Glomerular endothelial cell (primary cell): ENCODE measurements at places on chromosomes 12 and 14. TPM values are rescaled to one million over a fixed set of nuclear protein-coding genes. Genes with fewer than 3 reads are reported as not detected.

DNA sequence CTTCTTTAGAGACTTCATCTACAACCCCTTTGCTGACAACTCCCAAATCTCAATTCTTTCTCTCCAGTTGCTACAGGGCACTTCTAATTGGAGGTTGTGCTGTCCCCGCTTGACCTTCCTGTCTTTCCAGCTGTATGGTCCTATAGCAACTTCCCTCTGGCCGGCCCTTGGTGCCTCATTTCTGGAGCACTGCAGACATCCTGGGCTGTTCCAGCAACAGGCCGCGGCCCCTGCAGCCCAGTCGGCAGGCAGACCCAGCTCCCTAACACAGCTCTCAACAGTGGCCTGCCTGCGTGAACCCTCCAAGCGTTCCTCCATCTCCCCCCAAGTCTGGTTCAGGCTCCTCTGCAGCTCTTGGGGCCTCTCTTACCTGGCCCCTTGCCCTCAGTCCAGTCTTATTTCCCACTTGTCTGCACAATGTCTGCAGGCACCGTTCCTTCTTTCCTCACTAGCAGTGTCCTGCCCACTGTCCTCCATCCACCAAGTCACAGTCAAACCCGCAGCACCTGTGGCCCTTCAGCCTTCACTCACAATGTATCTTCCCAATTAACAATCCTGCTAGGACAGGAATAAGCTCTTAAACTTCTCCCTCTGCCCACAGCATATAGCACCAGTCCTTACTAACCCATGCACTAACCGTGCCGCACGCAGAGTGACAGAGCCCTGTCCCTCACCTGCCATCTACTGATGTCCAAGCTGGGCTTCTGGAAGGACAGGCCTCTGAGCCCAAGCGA lies 1.6 kb upstream of the EML1 start:
- DNase-seq = no peak

- no peak for DNase-seq
Observed at GRCh38 chr14:77246784-77247183, 24.2 kb downstream of the NGB start.

- no peak for DNase-seq
Observed at GRCh38 chr14:79271122-79271521, 940.2 kb downstream of the DIO2 start.

GRCh38 chr14:76267322-76268046 lies 108.5 kb upstream of the ESRRB start:
- peak; percentile 22 for DNase-seq

GRCh38 chr14:105096206-105096875 lies 31.1 kb upstream of the GPR132 start:
- DNase-seq = no peak

GRCh38 chr12:1825382-1826102 lies 5.2 kb downstream of the LRTM2 start:
- no peak for DNase-seq

- DNase-seq = no peak
Observed at GRCh38 chr14:88327497-88327896, 4.4 kb upstream of the KCNK10 start.

GRCh38 chr12:41802803-41803202 lies 341.9 kb downstream of the GXYLT1 start:
- no peak for DNase-seq

DNA sequence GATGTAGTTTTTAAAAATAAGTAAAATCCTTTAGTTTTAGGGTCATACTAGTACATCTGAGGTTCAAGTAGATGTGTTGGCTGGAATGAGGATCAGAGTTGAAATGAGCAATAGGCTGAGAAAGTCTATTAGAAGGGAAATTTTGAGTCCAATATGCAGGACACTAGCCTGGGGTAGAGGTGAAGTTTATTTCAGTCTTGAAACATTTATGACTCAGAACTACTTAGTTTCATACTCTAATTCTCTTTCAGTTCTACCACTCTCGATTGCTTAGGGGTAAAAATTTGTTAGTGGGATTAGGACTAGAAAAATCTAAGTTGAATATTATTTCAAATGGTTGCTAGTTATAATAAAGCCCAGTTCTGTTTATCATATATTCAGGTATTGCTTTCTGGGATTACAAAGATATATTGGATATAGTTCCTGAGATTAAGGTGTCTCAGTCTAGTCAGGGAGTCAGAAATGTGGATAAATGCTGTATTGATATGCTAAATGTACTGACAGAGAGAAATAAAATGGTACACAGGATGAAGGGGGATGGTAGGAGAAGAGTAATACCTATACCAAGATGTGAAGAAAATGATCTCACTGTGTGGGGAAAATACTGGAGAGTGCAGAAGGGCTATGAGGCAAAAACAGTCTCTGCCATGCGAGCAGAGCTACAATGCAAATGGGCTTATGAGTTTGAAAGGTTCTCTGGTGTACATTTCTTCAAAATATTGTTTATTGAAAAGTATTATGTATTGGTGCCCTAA lies 395.8 kb upstream of the FBXO33 start:
- no peak for DNase-seq

DNA sequence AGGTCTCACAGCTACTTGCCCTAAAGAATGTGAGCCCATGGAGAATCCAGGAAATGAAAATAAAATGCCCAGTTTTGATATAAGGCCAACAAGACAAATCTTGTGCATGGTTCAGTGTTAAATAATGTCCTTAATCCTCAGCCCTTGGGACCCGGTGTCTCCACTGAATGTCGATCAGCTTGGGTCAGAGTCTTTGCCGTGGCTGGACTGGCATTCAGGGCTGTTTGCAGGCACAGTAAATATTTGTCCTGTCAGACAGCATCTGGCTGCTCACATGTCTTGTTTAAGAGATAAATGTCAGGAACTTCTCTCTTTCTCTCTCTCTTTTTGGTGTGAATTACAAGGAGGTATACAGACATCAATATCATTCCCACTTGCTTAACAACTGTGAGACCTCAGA lies 452.5 kb downstream of the FUT8 start:
- no peak for DNase-seq

DNA sequence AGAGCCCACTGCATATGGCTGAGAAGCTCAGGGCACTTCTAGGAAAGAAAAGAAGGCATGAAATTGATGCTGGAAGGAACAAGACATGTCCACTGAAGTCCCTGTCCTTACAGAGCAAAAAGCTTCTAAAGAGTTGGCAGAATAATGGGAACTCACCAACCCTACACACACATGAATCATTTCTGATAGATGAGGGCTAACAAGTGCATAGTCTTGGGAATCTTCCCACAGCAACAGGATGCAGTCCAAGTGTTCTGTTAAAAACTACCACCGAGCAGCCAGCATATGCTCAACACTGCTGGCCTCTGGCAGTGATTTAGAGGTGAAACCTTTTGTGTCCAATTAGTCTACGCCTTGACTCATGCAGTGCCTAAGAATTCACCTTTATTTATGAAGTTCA lies 44.8 kb downstream of the RHOJ start:
- DNase-seq = no peak

Gene AQP6
- not detected in 2 replicates for total RNA-seq

Gene TAS2R42
- total RNA-seq = not detected in 2 replicates
